ENCODE measurements at places on chromosomes 3 and 15.

GRCh38 chr3:46626039-46626438 is 13.7 kb downstream of the FAM240A start:
- no peak for DNase-seq

GRCh38 chr3:124883766-124884473 is 3.2 kb downstream of the ITGB5 start:
- DNase-seq, result no peak

GRCh38 chr3:58353722-58354553 is 21.2 kb downstream of the PXK start:
- DNase-seq, result peak; percentile 38

DNA sequence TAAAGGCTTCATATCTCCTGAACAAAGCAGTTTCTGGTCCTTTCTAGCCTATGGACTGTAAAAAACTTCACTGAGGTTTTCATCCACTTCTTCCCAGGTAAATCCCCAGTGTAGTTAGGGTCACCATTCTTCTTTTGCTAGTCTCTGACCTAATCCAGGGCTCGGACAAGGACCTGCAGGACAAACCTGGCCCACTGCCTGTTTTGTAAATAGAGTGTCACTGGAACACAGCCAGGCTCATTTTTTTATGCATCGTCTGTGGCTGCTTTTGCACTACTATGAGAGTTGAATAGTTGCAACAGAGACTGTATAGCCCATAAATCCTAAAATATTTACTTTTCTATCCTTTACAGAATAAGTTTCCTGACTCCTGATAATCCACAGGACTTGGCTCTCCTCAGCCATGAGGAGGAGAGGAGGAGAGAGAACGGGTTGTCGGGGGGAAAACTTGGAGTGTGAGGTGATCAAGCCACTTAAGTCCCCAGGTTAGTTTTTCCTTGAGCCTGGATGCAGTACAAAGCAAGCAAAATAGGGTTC is 29.0 kb downstream of the CCR3 start:
- DNase-seq, result no peak

DNA sequence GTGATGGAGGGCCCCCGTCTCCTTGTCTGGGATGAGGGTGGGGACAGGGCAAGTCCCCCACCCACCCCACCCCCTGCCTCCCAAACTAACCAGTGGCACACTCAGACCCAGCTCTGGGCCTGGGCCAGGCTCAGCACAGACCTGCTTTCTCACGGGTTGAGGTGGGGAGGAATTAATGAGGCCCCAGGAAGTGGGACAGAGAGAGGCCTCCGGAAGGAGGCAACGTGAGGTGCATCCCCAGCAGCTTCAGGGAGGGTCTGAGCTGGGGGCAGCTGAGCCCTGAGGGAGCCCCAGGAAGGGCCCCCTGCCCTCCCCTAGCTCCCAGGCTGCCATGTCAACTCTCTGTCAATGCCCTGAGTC is 15.0 kb upstream of the GNAI2 start:
- DNase-seq, result no peak
